SHP77 (cell line): ENCODE measurements at places on chromosomes 3 and 15.

DNA sequence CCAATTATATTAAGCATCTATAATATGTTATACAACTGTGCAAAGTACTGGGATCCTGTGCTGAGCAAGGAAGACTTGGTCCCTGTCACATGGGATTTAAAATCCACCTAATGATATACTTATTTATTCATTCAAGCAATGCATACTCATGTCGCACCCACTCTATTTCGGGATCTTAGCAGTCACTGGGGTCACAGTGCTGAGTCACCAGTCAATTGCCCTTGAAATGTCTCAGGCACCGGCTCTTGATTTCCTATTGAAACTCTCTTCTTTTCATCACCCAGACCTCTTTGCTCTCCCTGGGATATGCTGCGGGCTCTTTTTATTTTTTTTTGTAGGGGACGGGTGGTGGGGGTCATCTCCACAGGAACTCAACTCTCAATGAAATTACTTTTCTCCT lies 194.5 kb upstream of the GAP43 start:
- no peak for DNase-seq

- DNase-seq: no peak
These were observed 746.4 kb upstream of the NR2F2 start for GRCh38 chr15:95584088-95584487.

DNA sequence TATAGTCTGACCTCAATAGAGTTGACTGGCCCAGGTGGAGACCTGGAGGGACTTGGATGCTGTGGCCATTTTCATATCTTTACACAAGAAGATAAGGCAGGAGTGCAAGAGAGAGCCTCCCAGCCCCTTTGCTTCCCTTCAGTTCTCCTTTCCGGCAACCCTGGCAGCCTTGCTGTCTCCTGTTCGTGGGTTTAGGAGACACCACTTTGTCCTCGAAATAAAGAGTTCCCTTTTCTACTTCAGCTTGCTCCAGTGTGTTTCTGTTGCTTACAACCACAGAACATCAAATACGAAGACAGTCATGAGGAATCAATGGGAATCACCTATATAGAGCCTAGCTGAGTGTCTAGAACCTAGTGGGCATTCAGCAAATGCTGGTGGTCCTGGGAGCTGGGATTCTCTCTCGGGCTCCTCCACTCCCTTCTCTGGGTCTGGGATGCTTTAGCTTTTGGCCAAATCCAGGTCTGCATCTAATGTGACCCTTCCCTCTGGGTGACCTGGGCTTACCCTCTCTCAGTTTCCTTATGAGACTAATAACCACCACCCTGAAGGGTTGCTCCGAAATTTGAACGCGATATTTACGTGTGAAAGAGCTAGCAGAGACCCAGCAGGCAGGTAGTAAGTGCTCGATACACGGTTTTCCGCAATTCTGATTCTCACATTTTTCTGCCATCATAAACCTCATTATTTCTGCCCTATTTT lies 44.5 kb downstream of the PCSK6 start:
- DNase-seq: no peak

- no peak for DNase-seq
These were observed 223.5 kb downstream of the NAALADL2 start for GRCh38 chr3:175082631-175083030.

DNA sequence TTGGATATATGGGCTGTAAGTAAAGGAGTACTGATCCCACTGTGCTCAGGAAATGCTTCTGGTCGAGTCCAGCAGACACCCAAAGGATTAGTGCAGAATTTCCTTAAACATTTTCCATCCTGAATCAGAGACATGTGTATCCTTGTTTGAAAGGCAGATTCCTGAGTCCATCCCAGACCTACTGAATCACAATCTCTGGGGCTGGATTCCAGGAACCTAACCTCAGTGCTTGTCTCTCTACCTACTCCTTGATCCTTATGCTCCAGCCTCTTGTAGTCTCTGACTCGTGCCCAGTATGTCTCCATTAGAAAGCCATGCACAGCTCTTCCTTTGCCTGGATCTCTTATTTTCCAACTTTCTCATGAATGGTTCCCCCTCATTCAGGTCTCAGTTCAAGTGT lies 585.8 kb downstream of the NLGN1 start:
- no peak for DNase-seq

GRCh38 chr3:62027241-62027640 lies 346.1 kb downstream of the FEZF2 start:
- DNase-seq: no peak

DNA sequence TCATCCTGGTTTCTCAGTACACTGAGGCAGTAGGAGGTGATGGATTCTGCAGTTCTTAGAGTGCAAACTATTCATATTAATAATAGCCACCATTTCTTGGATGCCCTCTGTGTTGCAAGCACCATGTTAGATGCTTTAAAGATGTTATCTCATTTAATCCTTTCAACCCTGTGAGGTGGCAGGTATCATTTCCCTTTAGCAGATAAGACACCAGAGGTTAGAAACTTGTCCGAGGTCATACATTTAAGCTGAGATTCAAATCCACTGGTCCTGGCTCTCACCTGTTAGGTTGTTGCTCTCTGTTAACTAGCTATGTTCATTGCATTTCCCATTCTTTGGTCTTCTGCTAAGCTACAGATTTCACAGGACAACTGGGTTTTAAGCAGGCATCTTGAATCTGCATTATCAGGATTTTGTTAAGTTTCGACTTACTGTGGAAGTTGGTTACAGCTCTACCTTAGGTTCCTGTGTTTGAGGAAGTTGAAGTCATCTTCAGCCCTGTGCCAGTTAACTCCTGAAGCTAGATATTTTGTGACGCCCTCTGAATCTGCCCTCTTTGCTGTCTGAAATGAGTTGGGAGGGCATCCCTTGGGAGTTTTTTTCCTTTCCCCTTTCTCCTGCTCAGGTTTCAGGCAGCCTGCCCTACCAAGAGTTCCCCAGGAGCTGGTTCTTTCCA lies 6.4 kb downstream of the PDE8A start:
- no peak for DNase-seq

GRCh38 chr3:69738315-69738714 lies 949 bp upstream of the MITF start:
- DNase-seq: no peak

DNA sequence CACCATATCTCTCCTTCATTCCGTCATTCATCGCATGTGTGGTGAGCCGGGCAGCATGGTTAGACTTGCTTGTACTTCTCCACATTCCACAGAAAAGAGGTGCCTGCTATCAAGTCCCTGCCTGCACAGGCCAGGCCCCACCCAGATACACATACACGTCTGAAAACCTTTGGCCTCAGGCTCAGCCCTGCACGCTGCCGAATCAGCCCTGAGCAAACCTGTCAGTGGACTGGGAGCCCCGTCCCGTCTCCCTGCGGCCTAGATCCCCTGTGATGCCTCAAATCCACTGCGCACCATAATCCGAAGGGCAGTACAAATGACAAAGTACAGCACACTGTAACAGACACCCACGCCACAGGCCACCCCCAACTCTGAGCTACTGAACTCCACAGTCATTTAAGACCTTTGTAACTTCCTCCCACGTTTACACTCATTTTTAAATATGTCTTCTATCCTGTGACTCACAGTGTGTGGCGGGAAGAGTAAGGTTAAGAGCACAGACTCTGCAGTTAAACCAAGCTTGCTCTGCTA lies 67.1 kb downstream of the MB21D2 start:
- DNase-seq: no peak

GRCh38 chr3:177838766-177839350 lies 641.6 kb upstream of the TBL1XR1 start:
- no peak for DNase-seq

DNA sequence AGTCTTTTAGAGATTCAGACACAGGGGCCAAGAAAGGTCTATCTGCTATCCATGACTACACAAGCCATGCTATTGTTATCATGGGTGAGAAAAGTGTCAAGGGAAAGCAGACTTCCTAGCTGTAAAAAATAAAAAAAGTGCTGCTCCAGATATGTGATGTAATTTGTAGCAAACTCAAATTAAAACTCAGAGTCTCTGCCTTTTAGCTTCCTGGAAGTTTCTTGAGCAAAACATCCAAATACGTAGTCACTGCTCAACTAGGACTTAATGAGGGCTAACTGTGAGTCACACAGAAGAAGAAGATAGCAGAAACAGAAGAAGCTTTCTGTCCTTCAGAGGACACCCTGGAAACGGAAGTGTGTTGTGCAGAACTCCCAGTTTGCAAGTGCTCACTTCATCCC lies 393.4 kb upstream of the NR2F2 start:
- DNase-seq: no peak

DNA sequence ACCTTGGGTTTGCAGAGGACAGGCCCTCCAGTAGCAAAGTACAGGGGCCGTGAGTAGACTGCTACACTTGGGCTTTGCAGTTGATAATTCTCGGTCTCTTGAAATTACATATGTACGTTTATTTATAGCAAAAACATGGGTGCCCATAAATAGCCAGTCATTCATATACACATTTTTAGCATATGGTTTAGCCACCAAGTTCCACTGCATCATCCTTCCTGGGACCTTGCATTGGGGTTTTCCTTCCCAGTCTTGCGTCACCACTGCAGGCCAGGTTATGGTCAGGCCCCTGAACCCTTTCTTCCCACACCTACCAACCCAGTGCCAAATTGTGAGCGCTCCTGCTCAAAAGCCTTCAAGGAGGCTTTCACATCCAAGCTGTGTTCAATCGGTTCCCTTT lies 12.7 kb downstream of the KLHL25 start:
- no peak for DNase-seq

DNA sequence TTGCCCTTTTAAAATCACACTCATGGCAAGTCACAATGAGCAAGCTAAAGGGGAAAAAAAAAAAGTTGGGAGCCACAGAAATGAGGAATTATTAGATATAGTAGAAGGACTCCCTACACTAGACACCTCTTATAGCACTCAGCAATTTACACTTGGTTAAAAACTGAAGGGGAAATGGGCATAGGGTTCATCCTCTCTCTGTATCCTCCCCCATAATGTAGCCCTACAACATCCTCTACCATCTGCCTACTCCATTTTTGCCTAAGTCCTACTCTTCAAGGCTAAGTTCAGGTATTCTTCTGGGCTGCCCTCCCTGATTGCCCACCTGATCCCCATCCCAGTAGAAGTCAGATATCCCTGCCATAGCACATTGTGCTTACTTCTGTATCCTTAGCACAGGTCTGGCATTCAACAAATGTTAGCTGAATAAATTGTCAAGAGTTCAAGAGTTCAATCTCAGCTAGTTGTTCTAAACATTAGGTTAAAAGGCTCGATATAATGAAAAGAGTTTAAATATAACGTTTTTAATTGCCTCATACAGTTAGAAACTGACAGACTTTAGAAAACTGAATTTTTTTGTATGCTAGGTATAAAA lies 14.5 kb downstream of the SETD2 start:
- DNase-seq: no peak

- no peak for DNase-seq
These were observed 57.9 kb upstream of the CTXND1 start for GRCh38 chr15:80309769-80310384.

DNA sequence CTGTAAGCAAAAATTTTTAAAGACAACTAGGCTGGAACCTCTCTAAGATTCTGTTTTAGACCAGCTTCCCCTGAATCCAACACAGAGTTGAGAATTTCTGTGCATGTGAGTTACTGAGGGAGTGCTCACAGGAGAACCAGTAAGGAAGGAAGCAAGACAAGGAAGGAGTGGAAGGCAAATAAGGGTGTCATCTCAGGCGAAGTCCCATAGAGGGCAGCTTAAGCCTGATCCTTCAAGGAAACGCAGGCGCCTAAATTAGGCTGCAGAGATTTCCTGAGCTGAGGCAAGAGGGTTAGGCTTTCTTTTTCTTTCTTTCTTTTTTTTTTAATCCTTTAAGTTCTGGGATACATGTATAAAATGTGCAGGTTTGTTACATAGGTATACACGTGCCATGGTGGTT lies 36.2 kb upstream of the COL6A6 start:
- DNase-seq: no peak

DNA sequence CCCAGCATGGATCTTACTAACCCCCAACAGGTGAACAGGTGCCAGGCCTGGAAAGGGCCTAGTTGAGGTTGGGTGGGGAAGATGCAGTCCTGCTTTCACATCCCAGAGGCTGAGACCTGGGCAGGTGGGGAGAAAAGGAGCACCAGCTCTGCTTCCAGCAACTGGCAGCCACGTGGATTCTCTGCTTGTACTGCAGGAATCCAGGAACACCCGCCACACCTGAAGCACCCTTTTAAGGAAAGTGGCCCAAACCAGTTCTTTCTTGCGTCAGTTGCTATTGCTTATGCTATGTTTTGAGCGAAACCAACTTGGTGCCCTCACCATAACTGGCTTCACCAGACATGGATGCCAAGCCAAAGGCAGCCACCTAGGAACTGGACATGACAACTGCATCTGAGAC lies 28.1 kb upstream of the NEO1 start:
- DNase-seq: no peak

- DNase-seq: no peak
These were observed 14.0 kb downstream of the CLDN16 start for GRCh38 chr3:190401963-190402362.

GRCh38 chr3:156513619-156514018 lies 41.3 kb downstream of the SSR3 start:
- peak; percentile 25 for DNase-seq

DNA sequence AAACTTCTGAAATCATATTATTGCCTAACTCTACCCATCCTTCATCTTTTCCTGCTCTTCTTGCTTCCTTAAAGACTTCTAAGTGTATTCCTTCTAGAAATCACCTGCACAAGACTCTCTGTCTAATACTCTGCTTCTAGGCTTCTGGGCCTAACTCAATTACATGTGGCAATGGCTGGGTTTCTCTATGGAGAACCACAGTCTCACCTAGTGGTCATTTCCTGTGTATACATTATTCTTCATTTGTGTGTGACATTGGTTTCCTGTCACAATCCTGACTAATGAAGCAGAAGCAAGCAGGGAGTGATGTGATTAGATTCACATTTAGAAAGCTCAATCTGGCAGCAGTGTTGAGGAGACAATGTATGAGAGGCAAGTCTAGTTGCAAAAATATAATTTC lies 16.9 kb upstream of the CLDN1 start:
- no peak for DNase-seq

GRCh38 chr3:184223946-184224345 lies 5.4 kb upstream of the VWA5B2 start:
- no peak for DNase-seq

DNA sequence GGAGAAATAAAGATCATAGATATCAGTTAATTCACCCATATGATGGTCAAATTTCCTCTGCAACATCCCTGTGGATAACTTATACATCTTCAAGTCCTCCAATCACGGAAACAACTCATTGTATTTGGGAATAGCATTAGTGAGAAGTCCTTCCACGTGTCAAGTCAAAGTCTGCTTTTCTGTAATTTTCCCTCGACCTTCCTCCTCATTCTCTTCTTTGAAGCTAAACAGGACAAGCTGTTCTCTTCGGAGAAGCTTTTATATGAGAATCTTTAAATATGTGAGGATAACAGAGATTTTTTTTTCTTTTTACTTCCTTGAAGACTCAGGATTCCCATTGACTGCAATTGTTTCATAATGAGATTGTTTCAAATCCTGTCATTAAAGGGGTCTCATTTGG lies 230.4 kb downstream of the ZPLD1 start:
- no peak for DNase-seq

GRCh38 chr3:134313847-134314587 lies 60.2 kb downstream of the AMOTL2 start:
- no peak for DNase-seq

- DNase-seq: no peak
These were observed 29.1 kb upstream of the LYZL4 start for GRCh38 chr3:42439261-42440115.
